Activated CD4-positive, alpha-beta T cell treated with anti-CD3 and anti-CD28 coated beads, Interleukin-2, amount 50 U/mL, for 24 hours (primary cell): ENCODE measurements at places on chromosomes 5 and 9.

DNA sequence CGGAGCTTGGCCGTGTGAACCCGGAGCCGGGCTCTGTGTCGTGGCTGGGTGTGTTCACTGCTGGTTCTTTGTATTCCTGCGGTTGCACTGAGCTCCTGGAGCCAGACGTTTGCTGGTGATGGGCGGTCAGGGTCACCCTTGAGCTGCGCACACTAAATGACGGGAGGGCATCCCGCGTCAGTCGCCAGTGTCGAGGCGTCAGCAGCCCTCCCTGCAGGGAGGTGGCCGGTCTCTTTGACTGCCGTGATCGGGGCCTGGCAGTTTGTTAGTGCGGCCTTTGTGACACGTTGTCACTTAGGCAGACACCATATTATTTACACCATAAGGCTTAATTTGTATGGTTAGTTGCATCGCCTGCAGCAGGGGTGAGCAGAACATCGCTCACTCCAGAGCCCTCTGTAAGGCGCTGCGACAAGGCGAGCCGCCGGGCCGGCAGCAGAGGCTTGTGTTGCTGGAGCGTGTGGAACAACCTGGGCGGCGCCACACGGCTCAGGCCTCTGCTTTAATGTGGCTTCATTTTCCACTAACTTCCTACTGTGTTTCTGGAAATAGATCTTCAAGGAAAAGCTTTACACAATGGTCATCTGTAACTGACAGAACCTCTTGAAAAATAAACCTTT, 8.3 kb downstream of the NDUFS6 start:
- no peak for DNase-seq

DNA sequence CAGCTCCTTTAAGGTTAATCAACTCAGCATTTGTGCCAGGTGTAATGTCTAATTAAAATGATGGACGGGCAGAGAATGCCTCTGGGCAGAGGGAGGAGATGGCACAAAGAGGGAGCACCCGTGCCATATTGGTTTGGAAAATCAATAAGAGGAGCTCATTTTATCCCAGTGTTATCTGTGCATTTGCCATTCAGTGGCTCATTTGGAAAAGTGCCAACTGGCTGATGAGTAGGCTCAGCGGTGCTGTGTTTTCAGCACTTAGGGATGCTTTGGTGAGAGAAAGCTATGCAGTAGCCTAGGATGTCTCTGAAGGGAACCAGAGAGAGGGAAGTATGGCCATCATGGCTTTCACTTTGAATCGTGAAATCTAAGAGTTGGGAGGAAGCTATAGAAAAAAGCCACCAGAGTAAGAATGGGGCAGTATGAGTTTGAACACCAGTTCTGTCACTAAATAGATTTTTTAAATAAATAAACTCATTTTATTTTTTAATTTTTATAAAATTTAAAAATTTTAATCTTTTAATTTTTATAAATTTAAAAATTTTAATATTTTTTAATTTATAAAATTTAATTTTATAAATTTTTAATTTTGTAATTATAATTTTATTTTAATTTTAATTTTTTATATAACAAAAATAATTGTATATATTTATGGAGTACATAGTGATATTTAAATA, 472.8 kb downstream of the BRINP1 start:
- DNase-seq = no peak

DNA sequence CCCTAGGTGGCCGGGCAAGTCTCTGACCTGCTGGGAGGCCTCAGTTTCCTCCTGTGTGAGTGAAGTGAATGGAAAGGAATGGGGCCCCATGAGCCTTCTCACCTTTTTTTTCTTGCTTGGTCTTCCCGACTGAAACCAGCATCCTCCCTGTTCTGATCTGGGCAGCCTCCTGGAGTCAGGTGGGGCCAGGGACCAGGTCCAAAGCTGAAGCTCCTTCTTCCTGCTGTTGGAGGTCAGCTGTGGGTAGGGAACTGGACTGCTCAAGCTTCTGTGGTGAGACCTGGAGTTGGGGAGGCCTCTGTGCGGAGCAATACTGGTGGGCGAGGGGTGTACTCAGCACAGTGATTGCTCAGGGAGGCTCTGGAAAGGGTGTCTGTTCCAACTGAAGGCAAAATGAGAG, 99.7 kb downstream of the PCSK1 start:
- no peak for DNase-seq

DNA sequence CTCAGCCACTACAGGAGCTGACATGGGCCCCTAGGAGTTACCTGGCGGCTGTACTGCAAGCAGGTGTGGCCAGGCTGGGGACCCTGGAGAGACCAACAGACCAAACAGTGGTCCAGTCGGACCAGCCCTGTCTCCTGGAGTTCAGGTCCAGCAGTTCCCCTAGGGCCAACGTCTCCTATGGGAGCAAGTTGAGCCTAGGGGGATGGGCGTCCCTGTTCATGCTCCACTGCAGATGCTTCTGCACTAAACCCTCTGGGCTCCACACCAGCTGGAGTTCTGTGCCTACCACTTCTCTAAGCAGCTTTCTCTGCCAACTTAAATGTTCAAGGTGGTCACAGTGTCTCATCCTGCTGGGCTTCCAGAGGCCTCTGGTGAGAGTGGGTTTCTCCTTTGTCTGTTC, 20.6 kb upstream of the OMD start:
- DNase-seq = no peak

- no peak for DNase-seq
Observed at GRCh38 chr5:140321796-140322195, 18.9 kb upstream of the PFDN1 start.

DNA sequence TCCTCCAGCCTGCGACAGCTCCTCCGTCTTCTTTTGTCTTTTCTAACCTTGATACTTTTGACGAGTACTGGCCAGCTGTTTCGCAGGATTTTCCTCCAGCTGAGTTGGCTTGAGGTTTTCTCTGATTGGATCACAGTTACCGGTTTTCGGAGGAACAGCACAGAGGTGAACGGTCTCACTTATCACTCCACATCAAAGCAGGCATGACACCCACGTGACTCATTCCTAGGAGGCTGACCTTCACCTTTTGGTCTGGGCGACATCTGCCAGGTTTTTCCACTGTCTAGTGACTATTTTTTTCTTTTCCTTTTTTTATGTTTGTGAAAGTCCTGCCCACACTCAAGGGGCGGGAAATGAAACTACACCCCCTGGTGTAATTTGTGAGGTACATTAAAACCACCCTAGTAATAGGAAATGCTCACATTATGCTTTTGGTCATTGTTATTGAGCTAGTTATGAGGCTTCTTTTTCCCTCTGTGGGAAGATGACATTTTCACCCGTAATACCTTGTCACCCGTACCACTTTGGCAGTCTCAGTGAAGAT, 319.2 kb downstream of the GADD45G start:
- peak; percentile 65 for DNase-seq

GRCh38 chr5:96509721-96510350, 76.8 kb upstream of the PCSK1 start:
- DNase-seq = no peak

DNA sequence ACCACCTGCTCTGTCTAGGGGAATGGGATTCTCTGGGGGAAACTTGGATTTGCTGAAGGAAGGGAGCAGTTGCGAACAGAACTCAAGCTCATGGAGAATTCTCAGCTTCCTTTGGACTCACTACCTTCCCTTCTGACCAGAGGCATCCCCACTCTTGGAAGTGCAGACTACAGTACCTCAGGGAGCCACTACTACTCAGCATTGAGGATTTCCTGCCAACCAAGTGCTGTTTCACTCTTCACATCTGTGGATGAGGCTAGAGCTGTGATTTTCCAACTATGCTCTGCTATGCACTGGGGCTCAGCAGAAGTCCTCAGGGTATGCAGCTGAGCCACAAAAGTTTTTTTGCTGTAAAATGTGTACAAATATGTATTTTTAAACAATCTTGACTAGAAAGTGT, 43.9 kb downstream of the MACROH2A1 start:
- no peak for DNase-seq

GRCh38 chr9:28378231-28378630, 805.0 kb upstream of the C9orf72 start:
- DNase-seq = no peak

DNA sequence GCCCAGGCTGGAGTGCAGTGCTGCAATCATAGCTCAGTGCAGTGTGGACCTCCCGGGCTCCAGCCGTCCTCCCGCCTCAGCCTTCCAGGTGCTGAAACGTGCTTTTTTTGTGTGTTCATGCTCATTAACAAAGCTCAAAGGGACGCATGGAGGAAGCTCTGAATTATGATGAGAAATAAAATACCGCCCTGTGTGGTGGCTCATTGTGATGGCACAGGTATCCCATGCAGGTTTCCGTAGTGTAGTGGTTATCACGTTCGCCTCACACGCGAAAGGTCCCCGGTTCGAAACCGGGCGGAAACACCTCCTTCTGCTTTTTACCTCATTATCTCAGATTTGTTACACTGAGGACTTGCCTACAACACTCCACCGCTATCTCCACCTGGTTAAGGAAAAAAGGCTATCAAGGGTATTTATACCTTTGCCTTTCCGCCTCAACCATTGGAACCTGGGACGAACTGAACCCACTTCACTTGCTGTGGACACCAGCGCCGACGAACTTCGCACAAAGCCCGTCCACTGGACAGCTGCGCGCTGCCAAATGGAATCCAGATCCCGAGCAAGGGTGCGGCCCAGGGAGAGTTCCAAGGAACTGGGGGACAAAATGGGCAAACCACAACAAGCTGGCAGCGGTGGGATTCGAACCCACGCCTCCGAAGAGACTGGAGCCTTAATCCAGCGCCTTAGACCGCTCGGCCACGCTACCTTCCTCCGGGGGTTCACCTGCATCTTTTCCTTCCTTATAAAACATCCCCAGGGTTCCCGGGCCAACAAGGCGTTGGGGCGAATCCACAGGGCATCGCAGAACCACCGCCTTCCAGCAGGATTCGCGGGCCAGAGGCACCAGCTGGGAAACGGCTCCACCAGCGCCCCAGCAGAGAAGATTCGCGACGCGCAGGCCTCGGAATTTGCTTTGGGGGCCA, 26.3 kb downstream of the OR2V2 start:
- peak; percentile 79 for DNase-seq

- DNase-seq = no peak
Observed at GRCh38 chr5:159324986-159325385, 5.3 kb downstream of the IL12B start.

- no peak for DNase-seq
Observed at GRCh38 chr9:135210676-135211523, 123.4 kb downstream of the OLFM1 start.

- no peak for DNase-seq
Observed at GRCh38 chr5:168348084-168348414, 56.6 kb downstream of the WWC1 start.

- no peak for DNase-seq
Observed at GRCh38 chr5:125612776-125613175, 810.4 kb upstream of the GRAMD2B start.

GRCh38 chr5:32249668-32250067, 63.1 kb downstream of the MTMR12 start:
- no peak for DNase-seq

GRCh38 chr9:17906176-17906840, 327.4 kb downstream of the SH3GL2 start:
- DNase-seq = no peak

GRCh38 chr9:3906437-3907213, 380.8 kb upstream of the RFX3 start:
- DNase-seq = no peak

- DNase-seq = no peak
Observed at GRCh38 chr5:118301696-118302095, 686.7 kb downstream of the DTWD2 start.

GRCh38 chr5:180455872-180456271, 38.3 kb upstream of the CNOT6 start:
- DNase-seq = no peak

GRCh38 chr9:129910628-129911567, 75.6 kb downstream of the USP20 start:
- no peak for DNase-seq

GRCh38 chr9:90814355-90814754, 12.7 kb downstream of the SYK start:
- no peak for DNase-seq

- DNase-seq = no peak
Observed at GRCh38 chr9:123064716-123065115, 31.2 kb downstream of the GPR21 start.

DNA sequence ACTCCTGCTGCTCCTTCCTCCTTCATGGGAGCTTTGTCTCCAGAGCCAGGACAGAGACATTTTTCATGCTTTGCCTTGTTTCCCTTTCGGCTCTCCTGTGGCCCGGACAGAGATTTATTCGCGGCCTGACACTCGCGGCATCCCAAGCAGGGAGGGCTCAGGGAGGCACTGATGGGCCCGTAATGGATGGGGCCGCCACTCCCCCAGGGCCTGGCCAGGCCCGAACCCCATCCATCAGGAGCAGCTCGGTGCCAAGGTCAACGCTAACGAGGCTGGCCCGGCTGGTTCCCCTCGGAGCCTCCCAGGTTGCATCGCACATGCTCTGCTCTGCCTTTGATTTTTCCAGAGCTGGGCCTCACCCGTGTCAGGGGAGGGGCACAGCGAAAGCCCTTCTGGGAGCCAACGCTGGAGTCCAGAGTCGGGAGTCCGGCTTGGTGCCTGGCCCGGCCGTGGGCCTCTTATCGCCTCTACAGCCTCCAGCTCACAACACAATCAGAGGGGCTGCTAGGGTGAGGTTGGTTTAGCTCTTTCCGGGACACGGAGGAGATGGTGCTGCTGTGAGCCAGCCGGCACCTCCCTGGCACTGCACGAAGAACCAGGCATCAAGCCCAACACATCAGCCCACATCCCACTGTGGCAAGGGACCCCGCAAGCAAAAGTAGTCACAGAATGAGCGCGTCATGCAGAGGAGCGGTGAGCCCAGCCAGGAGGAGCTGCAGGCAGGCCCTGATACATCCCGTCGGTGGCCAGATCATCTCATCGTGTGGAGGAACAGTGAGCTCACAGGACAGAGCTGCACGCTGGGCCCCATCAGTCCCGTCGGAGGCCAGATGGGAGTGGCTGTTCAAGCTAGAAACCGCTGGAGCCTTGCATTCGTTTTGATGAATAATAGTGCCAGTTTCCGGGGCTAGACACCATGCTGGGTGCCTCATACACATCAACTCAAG, 72.2 kb upstream of the BARHL1 start:
- DNase-seq = no peak

DNA sequence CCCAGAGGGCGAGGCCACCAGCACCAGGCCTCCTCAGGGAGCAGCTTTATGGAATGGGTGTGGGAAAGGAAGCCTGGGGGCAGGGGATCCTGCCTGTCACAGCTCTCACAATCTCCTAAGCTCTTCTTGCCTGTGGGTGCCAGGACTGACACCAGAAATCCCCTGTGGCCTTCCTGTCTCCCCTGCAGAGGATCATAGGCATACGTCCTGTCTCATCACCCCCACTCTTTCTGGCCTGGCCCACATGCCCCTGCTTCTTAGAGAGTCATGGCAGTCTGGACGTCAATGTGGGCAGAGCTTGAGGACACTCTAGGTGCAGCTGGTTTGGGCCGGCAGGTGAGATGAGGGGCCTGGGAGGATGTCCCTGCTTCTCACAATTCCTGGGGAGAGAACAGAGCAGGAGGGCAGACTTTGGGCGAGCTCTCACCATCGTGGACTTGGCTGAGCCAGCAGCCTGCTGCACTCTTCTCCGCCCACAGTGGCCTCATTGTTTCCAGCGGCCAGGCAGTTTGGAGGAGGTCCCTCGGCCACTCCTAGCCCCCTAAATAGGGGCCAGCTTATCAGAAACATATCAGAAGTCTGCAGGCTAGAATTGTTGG, 67.3 kb upstream of the ZFR start:
- no peak for DNase-seq

GRCh38 chr9:136181784-136182419, 23.0 kb downstream of the LHX3 start:
- no peak for DNase-seq

- DNase-seq = no peak
Observed at GRCh38 chr5:121239951-121240350, 611.7 kb upstream of the FTMT start.
